ENCODE measurements at places on chromosomes 4 and X. TPM values are rescaled to one million over a fixed set of nuclear protein-coding genes. Genes with fewer than 3 reads are reported as not detected.

CENPVL2 gene
- not detected for total RNA-seq

KCNE5 gene
- 0.20 TPM for total RNA-seq

MAGEA12 gene
- 0.15 TPM for total RNA-seq

CSAG2 gene
- not detected for total RNA-seq

UBA6 gene
- 13.9 TPM for total RNA-seq

HNRNPH2 gene
- 54.9 TPM for total RNA-seq

AKAP4 gene
- 0.10 TPM for total RNA-seq

USP17L28 gene
- not detected for total RNA-seq

MAPK10 gene
- total RNA-seq, result 0.42 TPM

H2BW2 gene
- total RNA-seq, result not detected

TMPRSS11B gene
- total RNA-seq, result not detected

SMIM43 gene
- 0.21 TPM for total RNA-seq

UGT2B15 gene
- 0.07 TPM for total RNA-seq

HTN1 gene
- total RNA-seq, result not detected

FGFBP1 gene
- 3.4 TPM for total RNA-seq

GAGE12F gene
- not detected for total RNA-seq

GAGE12E gene
- total RNA-seq, result not detected

GPR34 gene
- total RNA-seq, result 0.09 TPM

SYP gene
- total RNA-seq, result 2.8 TPM

DGAT2L6 gene
- not detected for total RNA-seq

DGKK gene
- total RNA-seq, result not detected

TCEANC gene
- 0.66 TPM for total RNA-seq

F9 gene
- not detected for total RNA-seq

ATP2B3 gene
- 0.31 TPM for total RNA-seq

IKBKG gene
- 40.9 TPM for total RNA-seq

ADGRL3 gene
- 0.05 TPM for total RNA-seq

PASD1 gene
- not detected for total RNA-seq

GPR173 gene
- 0.02 TPM for total RNA-seq

Measured in A549 treated with Hydrocortisone at 1 μM for 4 hours (cell line).